ENCODE measurements at places on chromosomes 4 and X. TPM values are rescaled to one million over a fixed set of nuclear protein-coding genes. Genes with fewer than 3 reads are reported as not detected.

GRCh38 chrX:15298201-15298600 is 17.2 kb downstream of the ASB11 start:
- DNase-seq: no peak
- no peaks in the 10 kb centered on the region for H3K4me1 ChIP-seq
- H3K4me3 ChIP-seq: no peak overlapping the region
- H3K36me3 ChIP-seq: no peaks in the 10 kb centered on the region
- H3K27me3 ChIP-seq: no peaks in the 10 kb centered on the region

- H3K4me3 ChIP-seq: no peak overlapping the region
- no peak for DNase-seq
- no peak overlapping the region for H3K27ac ChIP-seq
- no peaks in the 10 kb centered on the region for H3K27me3 ChIP-seq
- H3K4me1 ChIP-seq: no peaks in the 10 kb centered on the region
These were observed 218.7 kb upstream of the PPARGC1A start for GRCh38 chr4:24108567-24108966.

GRCh38 chr4:110196206-110196870 is 2.1 kb downstream of the ELOVL6 start:
- H3K4me1 ChIP-seq: peaks cover 49% of the 10 kb centered on the region
- peak; percentile 65 for DNase-seq
- H3K36me3 ChIP-seq: no peaks in the 10 kb centered on the region
- peak overlapping the region; percentile 77 for H3K4me3 ChIP-seq
- H3K27me3 ChIP-seq: no peaks in the 10 kb centered on the region

GRCh38 chrX:153397256-153397960 is 3.7 kb downstream of the PNMA6E start:
- no peak for DNase-seq
- no peaks in the 10 kb centered on the region for H3K4me1 ChIP-seq
- H3K27ac ChIP-seq: no peak overlapping the region
- H3K36me3 ChIP-seq: no peaks in the 10 kb centered on the region

- H3K27me3 ChIP-seq: peaks cover 4% of the 10 kb centered on the region
- no peaks in the 10 kb centered on the region for H3K36me3 ChIP-seq
- no peak overlapping the region for H3K27ac ChIP-seq
- no peak overlapping the region for H3K4me3 ChIP-seq
- DNase-seq: no peak
- no peaks in the 10 kb centered on the region for H3K4me1 ChIP-seq
These were observed 131.2 kb downstream of the HTR2C start for GRCh38 chrX:114715096-114715495.

DNA sequence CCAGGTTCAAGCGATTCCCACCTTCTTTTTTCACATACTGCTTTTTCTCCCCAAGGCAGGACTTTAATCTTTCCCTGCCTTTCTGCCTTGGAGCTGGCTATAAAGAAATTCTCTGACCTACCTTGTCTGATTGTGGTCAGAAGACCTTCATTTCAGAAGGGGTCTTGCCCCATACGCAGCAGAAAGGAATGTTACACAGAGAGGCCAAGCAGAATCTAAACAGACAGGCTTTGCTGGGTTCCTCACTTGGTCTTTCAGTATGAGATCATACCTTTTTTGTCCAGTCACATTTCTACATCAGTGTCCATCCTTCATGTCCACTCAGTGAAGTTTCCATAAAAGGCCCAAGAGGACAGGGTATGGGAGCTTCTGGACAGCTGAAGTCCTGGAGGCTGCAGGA is 108.3 kb upstream of the RBPJ start:
- H3K4me1 ChIP-seq: peaks cover 5% of the 10 kb centered on the region
- H3K4me3 ChIP-seq: no peak overlapping the region
- no peak for DNase-seq

- no peaks in the 10 kb centered on the region for H3K4me1 ChIP-seq
- no peaks in the 10 kb centered on the region for H3K27me3 ChIP-seq
- DNase-seq: no peak
- no peak overlapping the region for H3K27ac ChIP-seq
These were observed 8.4 kb upstream of the MRFAP1 start for GRCh38 chr4:6632125-6632524.

GRCh38 chr4:159197260-159197884 is 94.5 kb downstream of the RAPGEF2 start:
- no peak for DNase-seq
- H3K4me3 ChIP-seq: no peak overlapping the region
- H3K27ac ChIP-seq: no peak overlapping the region
- H3K27me3 ChIP-seq: no peaks in the 10 kb centered on the region
- peaks cover 10% of the 10 kb centered on the region for H3K4me1 ChIP-seq

- no peak overlapping the region for H3K27ac ChIP-seq
- no peak for DNase-seq
- H3K4me1 ChIP-seq: no peaks in the 10 kb centered on the region
- no peaks in the 10 kb centered on the region for H3K27me3 ChIP-seq
These were observed 166.0 kb downstream of the FRMPD4 start for GRCh38 chrX:12304261-12304660.

GRCh38 chrX:3449287-3449686 is 102.8 kb upstream of the MXRA5 start:
- H3K27me3 ChIP-seq: no peaks in the 10 kb centered on the region
- no peak for DNase-seq
- H3K4me3 ChIP-seq: no peak overlapping the region
- no peaks in the 10 kb centered on the region for H3K36me3 ChIP-seq

DNA sequence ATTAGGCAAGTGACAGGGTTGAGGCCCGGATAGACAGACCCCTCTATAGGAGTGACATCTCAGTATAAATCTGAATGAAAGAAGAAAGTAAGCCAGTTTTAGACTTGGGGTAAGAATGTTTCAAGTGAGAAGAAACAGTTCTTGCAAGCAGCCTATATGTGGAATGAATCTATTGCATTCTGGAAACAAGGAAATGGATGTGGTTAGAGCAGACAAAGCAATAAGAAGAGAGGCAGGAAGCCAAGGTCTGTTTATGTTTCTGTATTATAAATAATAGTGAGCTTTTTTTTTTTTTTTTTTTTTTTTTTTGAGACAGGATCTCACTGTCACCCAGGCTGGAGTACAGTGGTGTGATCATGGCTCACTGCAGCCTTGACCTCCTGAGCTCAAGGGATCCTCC is 255.8 kb downstream of the UNC5C start:
- H3K4me1 ChIP-seq: no peaks in the 10 kb centered on the region
- H3K4me3 ChIP-seq: no peak overlapping the region
- no peak overlapping the region for H3K27ac ChIP-seq
- no peaks in the 10 kb centered on the region for H3K36me3 ChIP-seq

DNA sequence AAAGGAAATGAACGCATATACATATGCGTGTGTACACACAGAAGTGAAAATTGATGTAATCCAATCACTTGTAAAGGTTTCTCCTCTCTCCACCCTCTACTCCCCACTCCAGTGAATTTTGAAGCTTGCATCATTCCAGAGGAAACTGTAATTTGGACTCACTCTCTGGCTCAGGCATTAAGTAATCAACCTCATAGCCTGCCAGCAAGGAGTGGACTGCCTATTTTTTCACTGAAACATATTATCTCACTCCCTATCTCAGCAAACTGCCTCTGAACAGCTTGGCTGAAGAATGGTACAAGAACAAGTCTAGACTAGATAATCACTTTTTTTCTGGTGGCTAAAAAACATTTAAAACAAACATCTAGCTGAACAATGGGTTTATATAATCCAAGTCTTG is 124.2 kb downstream of the C4orf51 start:
- H3K36me3 ChIP-seq: no peaks in the 10 kb centered on the region
- H3K27me3 ChIP-seq: no peaks in the 10 kb centered on the region
- H3K4me3 ChIP-seq: no peak overlapping the region
- peaks cover 13% of the 10 kb centered on the region for H3K4me1 ChIP-seq

VAMP7 gene
- total RNA-seq: 39.0 TPM

KDR gene
- total RNA-seq: 34.9 TPM

NKX6-1 gene
- not detected for total RNA-seq

SSX2B gene
- total RNA-seq: not detected

CXorf38 gene
- 18.8 TPM for total RNA-seq

VSIG1 gene
- total RNA-seq: 5.2 TPM

PASD1 gene
- not detected for total RNA-seq

ENPP6 gene
- 0.21 TPM for total RNA-seq

CMC4 gene
- total RNA-seq: 3.8 TPM

DKK2 gene
- total RNA-seq: 20.2 TPM

FAM53A gene
- total RNA-seq: 1.8 TPM
